ENCODE measurements at places on chromosomes 12 and 14. TPM values are rescaled to one million over a fixed set of nuclear protein-coding genes. Genes with fewer than 3 reads are reported as not detected.

- peak; percentile 51 for DNase-seq
These were observed 68.2 kb upstream of the FOXN3 start for GRCh38 chr14:89485264-89485663.

- no peak for DNase-seq
These were observed 16.5 kb downstream of the KRT85 start for GRCh38 chr12:52350786-52351185.

DNA sequence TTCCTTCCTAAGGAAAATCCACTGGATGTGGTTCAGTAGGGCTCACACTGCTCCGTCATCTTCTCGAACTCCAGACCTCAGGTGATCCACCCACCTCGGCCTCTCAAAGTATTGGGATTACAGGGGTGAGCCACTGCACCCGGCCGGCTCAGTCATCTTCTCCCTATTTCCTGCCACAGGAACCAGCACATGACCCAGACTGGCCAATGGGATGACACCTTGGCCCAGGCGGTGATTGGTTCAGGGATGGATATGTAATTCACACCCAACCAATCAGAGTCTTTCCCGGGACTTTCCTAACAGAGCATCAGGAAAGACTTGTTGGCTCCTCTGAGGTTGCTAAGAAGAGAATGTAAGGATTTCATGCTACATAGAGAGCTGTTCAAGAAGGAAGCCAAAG lies 19.2 kb upstream of the C12orf76 start:
- DNase-seq, result no peak

DNA sequence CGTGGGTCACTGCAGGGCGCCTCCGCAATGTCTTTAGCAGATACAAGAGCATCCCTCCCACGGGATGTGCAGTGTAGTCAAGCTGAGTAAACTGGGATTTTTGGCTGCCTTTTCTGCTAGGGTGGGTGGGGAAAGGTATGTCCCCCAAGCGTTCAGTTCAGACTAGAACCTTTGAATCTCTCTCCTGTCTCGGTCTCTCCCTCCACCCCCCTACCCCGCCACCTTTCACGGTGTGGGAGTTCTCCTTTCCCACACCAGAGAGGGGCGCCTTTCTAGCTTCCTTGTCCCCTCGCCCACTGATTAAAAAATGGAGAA lies 525 bp upstream of the FAR2 start:
- DNase-seq, result no peak

- no peak for DNase-seq
These were observed 91.8 kb upstream of the RIN3 start for GRCh38 chr14:92421751-92422150.

- DNase-seq, result no peak
These were observed 16.5 kb downstream of the BDKRB2 start for GRCh38 chr14:96221109-96221650.

GRCh38 chr12:129378496-129378895 lies 525.2 kb downstream of the GLT1D1 start:
- DNase-seq, result no peak

GRCh38 chr12:94286583-94287244 lies 138.3 kb downstream of the PLXNC1 start:
- no peak for DNase-seq

DNA sequence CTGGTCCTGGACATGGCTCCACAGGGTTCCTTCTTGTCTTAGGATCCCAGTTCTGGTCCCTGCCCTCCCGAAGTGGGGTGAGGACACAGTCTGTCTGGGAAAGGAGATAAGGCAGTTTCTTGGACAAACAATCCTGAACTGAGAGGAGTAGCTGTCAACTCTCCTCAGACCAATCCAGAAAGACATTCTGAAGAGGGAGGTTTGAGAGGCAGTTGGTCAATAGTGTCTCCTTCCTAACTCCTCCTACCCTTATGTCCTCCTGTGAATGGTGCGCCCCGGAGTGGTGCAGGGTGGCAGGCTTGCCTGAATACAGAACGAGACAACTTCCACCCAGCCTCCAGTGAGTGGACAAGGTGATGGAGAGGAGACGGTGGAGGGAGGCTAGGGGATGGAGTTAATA lies 15.4 kb upstream of the ASIC1 start:
- no peak for DNase-seq

DNA sequence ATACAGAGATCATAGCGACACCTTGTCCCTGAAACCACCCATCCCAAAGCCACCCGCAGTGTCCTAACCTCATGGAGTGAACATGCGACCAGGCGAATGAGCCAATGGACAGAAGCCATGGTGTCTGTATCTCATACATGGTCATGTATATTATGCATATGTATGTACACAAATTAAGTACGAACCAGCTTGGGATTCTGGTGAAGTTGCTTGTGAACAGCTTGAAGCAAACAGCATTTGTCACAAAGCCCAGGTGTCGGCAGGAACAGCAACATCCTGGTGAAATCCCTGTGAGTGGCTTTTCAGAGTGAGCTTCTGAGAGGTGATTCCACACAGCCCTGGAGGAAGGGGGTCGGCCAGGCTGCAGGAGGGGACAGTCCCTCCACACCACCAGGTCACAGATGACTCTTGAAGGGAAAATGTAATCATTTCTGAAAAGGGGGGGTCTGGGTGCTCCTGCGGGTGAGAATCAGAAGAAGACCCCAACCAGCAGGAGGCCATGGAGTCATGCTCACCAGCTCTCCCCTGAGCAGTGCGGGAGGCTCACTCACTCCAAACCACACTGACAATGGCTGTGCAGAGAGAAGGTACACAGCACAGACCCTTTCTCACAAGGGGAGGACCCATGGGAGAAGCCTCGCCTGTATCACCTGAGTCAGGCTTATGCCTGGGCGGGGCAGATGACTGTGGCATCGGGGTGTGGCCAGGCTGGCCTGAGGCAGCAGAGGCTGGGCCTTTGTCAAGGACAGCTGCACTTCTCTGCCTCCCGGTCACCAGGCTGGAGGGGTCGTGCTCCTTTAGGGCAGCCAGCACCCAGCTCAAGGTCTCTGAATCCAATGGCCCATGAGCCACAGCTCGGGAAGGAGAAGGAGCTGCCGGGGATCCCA lies 14.3 kb downstream of the CHGA start:
- no peak for DNase-seq

GRCh38 chr12:45244561-45245343 lies 28.9 kb downstream of the ANO6 start:
- DNase-seq, result no peak

DNA sequence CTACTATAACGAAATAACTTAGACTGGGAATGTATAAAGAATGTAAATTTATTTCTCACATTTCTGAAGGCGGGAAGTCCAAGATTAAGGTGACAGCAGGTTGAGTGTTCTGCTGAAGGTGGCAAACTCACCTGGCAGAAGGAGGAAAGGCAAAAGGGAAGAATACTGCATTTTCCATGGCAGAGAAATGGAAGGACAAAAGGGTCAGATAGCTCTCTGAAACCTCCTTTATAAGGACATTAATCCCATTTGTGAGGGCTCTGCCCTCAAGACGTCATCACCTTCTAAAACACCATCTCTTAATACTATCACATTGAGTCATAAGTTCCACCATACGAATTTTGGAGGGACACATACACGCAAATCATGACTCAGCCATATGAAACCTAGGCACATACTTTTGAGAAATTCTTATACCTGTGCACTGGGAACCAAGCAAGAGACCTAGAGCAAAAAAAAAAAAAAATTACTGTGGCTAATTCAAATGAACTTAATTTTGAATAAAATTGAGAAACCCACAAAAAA lies 1669.3 kb upstream of the FLRT2 start:
- DNase-seq, result no peak

ACOT6 gene
- not detected for total RNA-seq

TMEM30B gene
- total RNA-seq, result 0.70 TPM

LRTM2 gene
- total RNA-seq, result not detected

NOS1 gene
- total RNA-seq, result not detected

ITGA7 gene
- 4.4 TPM for total RNA-seq

C12orf54 gene
- total RNA-seq, result not detected

ARG2 gene
- total RNA-seq, result 13.6 TPM
